ENCODE measurements at places on chromosomes 3 and 15.

- no peak for DNase-seq
Observed at GRCh38 chr15:80942746-80943565, 46.7 kb downstream of the MESD start.

DNA sequence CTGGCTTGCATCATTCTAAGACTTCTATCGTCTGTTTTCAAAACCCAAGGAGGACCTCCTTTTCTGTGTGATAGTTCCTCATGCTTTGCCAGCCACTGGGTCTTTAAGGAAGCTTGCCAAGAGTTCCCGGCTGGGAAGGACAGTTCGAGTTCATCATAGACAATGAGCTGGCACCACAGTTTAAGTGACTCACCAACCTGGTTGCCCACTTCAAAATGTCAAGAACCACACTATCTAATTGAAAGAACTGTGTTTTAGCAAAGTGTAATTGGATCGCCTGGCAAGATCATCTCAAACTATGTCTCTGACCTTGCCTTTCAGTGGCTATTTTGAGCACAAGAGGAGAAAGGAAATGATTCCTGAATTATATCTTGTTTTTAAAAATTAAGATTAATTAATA is 27.9 kb downstream of the SOX2 start:
- DNase-seq, result no peak

DNA sequence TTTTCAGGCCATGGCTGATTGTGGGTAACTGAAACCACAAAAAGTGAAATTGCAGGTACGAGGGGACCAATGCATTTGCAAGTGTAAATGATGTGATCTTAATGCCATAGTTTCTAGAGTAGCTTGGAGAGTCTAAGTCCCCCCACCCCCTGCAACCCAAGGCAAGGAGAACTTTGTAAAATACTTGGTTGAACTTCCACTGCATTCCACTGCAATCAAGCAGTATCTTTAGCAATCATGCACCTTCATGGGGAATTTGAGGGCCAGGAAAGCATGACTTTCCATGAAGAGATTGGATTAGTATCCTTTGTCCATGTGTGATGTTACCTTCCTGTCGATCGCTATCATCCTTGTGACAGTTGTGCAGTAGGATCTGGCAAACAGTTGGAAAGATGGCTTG is 11.4 kb upstream of the CYP8B1 start:
- DNase-seq, result no peak

GRCh38 chr3:8757551-8758518 is 11.6 kb downstream of the OXTR start:
- no peak for DNase-seq
